HCT116 (cell line): ENCODE measurements at places on chromosomes 5 and 9. TPM values are rescaled to one million over a fixed set of nuclear protein-coding genes. Genes with fewer than 3 reads are reported as not detected.

DNA sequence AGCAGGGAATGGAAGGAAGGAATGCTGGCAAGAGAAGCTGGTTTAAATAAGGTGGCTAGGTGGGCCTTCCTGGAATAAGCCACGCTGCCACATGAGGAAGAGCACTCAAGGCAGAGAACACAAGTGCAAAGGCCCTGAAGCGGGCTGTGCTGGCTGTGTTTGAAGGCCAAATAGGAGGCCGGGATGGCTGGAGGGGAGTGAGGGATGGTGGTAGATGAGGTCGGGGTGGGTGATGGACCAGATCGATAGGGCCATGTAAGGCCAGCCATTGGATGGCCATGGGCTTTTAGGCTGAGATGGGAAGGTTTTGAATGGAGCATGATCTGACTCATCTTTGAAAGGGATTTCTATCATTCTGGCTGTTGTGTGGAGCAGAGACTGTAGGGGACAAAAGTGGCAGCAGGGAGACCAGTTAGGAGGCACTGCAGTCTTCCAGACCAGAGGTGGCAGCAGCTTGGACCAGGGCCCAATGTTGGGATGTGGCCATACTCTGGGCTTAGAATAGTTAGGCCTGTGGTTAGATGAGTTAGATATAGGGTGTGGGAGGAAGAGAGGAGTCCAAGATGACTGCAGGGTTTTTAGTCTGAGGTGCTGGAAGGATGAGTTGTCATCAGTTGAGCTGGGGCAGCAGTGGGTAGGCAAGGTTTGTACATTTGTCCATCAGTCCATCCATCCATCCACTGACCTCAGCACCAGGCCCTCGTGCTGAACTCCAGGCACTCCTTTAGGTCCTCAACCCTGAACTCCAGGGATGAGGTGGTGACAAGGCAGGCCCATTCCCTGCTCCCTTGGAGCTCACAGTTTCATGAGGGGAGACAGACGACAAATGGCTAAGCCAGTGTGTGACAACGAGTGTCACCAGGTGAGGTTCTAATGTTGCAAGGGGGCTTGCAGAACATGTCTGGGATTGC is 30.3 kb downstream of the NDST1 start:
- no peak overlapping the region for H3K27ac ChIP-seq
- no peaks in the 10 kb centered on the region for H3K4me1 ChIP-seq
- no peak for DNase-seq

DNA sequence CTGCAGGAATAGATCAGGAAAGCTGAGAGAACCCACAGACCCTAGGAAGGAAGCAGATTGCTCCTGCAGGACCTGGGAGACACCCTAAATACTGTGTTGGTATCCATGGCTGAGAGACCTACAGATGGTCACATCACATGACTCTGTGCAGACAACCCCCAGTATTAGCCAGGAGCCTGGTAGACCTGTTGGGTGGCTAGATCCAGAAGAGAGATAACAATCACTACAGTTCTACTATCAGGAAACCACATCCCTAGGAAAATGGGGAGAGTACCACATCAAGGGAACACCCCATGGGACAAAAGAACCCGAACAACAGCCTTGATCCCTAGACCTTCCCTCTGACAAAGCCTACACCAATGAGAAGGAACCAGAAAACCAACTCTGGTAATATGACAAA is 24.2 kb upstream of the MELK start:
- no peaks in the 10 kb centered on the region for H3K36me3 ChIP-seq
- DNase-seq = no peak
- H3K27ac ChIP-seq = no peak overlapping the region
- H3K27me3 ChIP-seq = no peaks in the 10 kb centered on the region

GRCh38 chr5:90912476-90912875 is 353.9 kb downstream of the ADGRV1 start:
- no peaks in the 10 kb centered on the region for H3K36me3 ChIP-seq
- H3K27me3 ChIP-seq = no peaks in the 10 kb centered on the region
- no peak for DNase-seq
- H3K4me3 ChIP-seq = no peak overlapping the region
- H3K4me1 ChIP-seq = no peaks in the 10 kb centered on the region

- no peaks in the 10 kb centered on the region for H3K36me3 ChIP-seq
- H3K4me1 ChIP-seq = no peaks in the 10 kb centered on the region
Measured at GRCh38 chr5:81513982-81514381, 120.0 kb upstream of the ACOT12 start.

EMB gene
- 15.2 TPM for total RNA-seq

DNA sequence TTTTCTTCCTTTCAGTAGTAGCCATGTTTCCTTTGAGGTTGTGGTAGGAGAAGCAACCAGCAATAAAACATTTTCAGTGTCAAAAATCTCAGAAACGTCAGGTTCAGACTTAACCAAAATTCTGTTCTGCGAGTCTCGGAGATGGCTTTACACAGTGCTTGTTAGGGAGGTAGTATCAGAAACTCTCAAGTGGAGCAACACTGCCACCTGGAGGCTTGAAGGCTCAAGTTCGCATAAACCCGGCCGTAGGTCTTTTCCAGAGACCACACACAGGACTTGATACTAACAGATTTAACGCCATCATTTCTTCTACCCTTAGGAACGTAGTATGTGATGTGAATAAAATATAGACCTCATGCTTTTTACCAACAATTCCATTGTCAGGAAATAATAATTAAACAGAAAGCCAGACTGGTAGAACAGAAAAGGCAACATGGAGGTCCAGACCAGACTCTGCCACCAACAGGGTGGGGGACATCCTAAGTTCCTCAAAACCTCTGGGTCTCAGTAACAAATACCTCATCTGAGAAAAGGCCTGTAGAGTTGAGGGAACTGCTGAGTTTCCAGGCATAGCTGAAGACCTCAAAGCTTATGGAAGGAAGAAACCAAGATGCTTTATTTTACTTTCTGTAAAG is 8.5 kb downstream of the PTGER4 start:
- no peaks in the 10 kb centered on the region for H3K27me3 ChIP-seq
- H3K4me1 ChIP-seq = peaks cover 27% of the 10 kb centered on the region
- peak; percentile 85 for DNase-seq
- H3K4me3 ChIP-seq = no peak overlapping the region
- H3K36me3 ChIP-seq = no peaks in the 10 kb centered on the region

- H3K27me3 ChIP-seq = no peaks in the 10 kb centered on the region
- H3K4me1 ChIP-seq = no peaks in the 10 kb centered on the region; the same call in 1 of the 2 replicates
- H3K4me3 ChIP-seq = no peak overlapping the region
- no peak for DNase-seq
- no peaks in the 10 kb centered on the region for H3K36me3 ChIP-seq
Measured at GRCh38 chr9:35556776-35557175, 48.3 kb upstream of the TESK1 start.

GRCh38 chr5:143386725-143387124 is 16.8 kb downstream of the NR3C1 start:
- H3K36me3 ChIP-seq = no peaks in the 10 kb centered on the region
- DNase-seq = no peak
- H3K4me1 ChIP-seq = no peaks in the 10 kb centered on the region
- no peaks in the 10 kb centered on the region for H3K27me3 ChIP-seq
- H3K27ac ChIP-seq = no peak overlapping the region

GRCh38 chr9:95091601-95092261 is 225.8 kb downstream of the FANCC start:
- H3K27ac ChIP-seq = no peak overlapping the region
- H3K36me3 ChIP-seq = peaks cover under 1% of the 10 kb centered on the region
- no peaks in the 10 kb centered on the region for H3K27me3 ChIP-seq
